Activated effector memory CD4-positive, alpha-beta T cell treated with anti-CD3 and anti-CD28 coated beads, Interleukin-2, amount 50 U/mL, for 16 hours (primary cell): ENCODE measurements at places on chromosomes 4 and X.

DNA sequence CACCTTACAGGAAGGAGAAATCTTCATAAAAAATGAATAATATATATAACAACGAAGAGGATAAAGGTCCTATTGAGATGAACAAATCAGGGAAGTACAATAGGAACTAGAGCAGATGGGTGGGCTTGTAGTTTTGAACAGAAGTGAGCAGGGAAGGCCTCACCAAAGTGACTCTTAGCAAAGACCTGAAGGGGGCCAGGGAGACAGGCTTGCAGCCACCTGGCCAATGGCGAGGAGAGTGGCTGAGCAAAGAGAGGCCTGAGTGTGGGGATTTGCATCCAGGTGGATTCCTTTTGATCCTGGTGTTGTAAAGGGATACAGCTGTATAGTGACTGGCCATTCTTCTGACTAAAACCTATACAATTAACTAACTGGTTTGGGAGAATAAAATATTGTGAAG lies 354.1 kb downstream of the CAMK2D start:
- no peak for DNase-seq

GRCh38 chrX:123454712-123455431 lies 270.8 kb downstream of the GRIA3 start:
- DNase-seq = no peak

DNA sequence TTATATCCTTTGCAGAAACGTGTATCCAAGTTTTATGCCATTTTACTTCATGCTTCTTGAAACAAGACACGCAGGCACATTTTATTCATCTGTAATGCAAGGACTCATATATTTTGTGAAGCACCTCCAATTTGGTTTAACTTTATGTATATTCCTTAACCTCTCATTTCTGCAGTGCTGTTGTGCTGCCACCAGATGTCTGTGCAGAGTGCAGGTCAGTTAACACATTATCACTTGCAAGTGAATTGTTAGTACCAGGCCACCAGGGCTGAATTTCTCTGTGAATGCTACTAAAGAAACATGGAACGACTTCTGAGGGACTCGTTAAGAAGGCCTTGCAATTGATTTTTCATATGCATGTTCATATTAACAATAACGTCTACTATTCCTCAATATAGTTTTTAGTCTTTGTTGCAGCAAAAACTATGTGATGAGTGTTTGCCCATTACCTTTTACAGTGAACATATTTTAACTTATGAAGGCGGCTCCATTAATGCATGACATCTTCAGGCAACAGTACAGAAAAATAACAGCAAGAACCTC lies 770.3 kb downstream of the NLGN4X start:
- DNase-seq = no peak

GRCh38 chrX:68203646-68204045 lies 229.6 kb downstream of the OPHN1 start:
- DNase-seq = no peak

- DNase-seq = no peak
Observed at GRCh38 chrX:43002526-43003203, 224.7 kb upstream of the PPP1R2C start.

- no peak for DNase-seq
Observed at GRCh38 chr4:174461466-174462106, 60.7 kb downstream of the HPGD start.

GRCh38 chr4:74682567-74683359 lies 111.6 kb downstream of the BTC start:
- no peak for DNase-seq

DNA sequence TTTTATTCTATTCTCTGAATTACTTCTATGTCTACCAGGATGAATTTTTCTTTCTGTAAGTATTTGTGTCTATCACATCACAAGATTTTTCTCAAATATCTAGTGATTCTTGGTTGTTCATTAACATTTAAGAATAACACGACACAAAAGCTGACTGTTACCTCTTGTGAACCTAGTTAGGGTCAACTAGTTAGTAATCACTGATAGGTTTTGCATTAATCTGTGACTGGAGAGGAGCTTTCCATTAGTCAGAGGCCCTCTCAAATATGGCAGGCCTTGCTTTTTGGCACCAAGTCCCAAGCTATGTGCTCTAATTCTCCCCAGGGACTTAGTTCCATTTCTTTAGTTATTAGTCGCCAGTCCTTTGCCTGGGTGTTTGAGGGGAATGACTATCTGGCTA lies 259.2 kb downstream of the CFAP299 start:
- no peak for DNase-seq

DNA sequence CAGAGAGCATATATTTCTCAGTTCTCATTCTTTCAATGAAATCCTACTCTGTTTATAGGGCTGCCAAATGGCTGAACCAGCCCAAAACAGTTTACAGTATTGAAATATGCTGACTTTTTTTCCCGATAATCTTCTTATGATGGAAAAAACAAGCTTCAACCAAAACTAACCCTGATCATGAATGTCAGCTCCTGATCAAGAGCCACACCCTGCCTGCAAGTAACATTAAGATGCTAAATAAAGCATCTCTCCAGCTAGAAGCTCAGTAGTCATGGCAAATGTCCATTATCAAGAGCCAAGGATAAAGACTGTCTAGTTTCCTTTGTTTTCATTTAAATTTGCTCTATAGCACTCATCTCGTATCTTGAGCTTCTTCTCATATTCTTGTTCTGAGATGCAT lies 136.0 kb downstream of the ADAMTS3 start:
- no peak for DNase-seq

- DNase-seq = peak; percentile 14
Observed at GRCh38 chr4:8732092-8732491, 139.5 kb downstream of the CPZ start.

DNA sequence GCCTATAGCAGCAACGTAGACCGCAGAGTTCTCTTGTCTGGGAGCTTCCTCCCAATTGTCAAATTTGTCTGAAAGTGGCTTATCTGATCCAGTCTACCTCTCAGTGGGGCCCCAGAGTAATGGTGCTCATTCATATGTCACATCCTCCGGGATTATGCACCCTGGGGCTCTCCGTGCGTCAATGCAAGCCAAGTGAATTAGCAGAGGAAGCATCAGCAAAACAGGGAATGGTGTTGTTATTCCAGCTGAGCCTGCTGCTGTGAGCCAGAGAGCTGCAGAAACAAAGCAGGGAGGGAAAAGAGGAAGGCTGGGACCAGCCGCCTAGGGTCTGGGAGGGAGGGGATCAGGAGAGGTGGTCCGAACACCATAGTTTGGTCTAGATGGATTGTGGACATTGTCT lies 95.2 kb downstream of the CLNK start:
- no peak for DNase-seq

DNA sequence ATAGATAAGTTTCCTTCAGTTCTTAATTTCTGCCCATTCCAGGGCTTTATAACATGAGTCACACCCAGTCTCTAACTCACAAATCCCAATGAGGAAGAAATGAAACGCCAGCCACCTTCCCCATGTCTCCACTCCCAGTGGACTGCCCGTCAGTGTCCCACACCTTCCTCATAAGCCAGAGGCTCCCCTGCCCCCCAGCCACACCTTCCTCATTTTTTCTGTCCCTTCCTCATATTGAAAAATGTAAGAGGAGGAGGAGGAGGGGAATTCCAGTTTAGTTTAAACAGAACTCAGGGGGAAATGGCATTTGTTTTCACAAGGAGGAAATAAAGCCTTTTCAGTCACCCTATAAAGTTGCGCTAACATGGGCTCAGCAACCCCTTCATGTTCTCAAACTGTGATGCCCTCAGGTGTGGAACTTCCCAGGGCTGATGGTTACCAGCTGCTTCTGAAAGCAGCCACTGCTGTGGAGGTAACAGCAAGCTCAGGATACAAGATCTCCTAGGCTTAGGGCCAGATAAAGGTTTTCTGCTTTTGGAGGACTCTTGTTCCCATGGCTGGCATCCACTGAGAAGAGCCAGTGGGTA lies 97.8 kb downstream of the PARM1 start:
- DNase-seq = no peak

DNA sequence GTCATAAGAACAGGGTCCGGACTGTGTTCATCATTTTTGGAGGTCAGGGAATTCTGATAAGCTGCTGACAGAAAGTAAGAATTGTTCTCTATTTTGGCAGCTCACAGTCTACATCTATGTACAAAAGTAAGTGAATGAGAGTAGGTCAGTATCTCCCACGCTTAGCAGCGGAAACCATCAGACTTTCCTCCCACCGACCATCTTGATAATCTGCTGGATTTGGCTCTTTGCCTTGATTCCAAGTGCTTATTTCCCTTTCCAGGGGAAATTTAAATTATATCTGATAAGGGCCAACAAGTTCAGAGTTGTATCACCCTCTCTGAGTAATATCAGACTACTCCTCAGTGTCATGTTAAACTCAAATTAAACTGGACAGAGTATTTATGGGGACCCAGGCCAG lies 118.0 kb downstream of the CAMK2D start:
- no peak for DNase-seq

DNA sequence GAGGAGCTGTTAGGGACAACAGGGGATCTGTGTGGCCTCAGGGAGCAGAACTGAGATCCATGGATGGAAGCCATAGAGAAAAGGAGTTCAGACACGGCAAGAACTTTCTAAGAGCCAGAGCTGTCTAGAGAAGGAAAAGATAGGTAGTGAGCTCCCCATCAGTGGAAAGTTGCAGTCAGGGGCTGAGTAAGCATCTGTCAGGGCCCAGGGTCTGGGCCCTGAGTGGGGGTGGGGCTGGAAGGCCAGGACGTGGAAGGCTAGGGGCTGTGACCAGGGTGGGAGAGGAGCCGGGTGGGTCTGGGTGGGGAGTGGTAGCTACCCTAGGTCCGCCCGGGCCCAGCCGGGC lies 324 bp upstream of the MSN start:
- DNase-seq = no peak

DNA sequence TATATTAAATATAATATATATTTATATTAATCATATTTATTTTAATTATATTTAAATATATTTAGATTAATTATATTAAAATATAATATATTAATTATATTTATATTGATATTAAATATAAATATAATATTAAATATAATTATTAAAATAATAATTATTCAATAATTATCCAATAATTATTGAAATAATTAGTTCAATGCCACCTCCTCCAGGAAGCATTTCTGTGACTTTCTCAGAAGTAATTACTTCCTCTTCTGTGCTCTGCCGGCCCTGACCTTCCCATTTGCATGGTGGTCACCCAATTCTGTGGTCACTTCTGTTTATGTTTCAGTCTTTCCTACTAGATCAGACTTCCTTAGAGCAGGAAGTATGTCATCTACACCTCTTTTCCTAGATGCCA lies 45.8 kb downstream of the EVC2 start:
- no peak for DNase-seq

- DNase-seq = no peak
Observed at GRCh38 chr4:14446311-14446710, 556.0 kb upstream of the CPEB2 start.

DNA sequence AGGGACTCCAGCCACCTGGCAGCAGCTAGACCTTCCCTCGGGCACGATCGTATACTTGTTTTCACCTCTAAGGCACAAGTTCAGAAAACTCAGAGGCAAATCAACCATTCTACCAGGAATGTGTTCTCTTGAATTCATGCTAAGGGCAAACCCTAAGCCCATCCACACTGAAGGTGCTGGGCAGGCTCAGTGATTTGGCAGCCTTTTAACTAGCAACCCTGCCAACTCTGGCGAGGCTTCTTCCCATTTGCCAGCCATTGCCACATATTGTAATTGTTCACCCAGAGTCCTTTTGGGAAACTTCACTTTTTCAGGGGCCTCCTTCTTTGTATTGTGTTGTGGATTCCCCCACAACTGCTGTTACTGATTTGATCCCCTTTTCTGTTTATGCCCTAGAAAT lies 298.6 kb upstream of the LDB2 start:
- no peak for DNase-seq

DNA sequence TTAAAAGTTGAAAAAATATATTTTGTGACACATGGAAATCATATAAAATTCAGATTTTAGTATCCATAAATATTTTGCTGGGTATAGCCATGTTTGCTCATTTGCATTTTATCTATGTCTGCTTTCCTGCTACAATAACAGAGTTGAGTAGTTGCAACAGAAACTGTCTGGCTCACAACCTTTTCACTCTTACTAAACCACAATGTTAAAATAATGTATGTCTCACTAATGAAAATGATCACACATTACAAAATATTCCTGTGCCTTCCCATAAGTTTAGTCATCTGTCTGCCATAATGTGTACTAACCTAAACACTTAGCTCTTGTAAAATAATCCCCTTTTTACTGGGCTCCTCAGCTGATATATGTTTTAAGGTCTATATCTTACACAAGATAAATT lies 174.0 kb upstream of the PRPS2 start:
- no peak for DNase-seq

GRCh38 chrX:53494436-53494835 lies 60.3 kb upstream of the HSD17B10 start:
- DNase-seq = no peak

- no peak for DNase-seq
Observed at GRCh38 chr4:160403081-160403480, 1300.2 kb downstream of the RAPGEF2 start.

- DNase-seq = no peak
Observed at GRCh38 chr4:123304151-123304964, 92.2 kb upstream of the SPRY1 start.

GRCh38 chr4:156073976-156074375 lies 120.3 kb upstream of the CTSO start:
- DNase-seq = no peak

GRCh38 chr4:114108869-114109268 lies 129.4 kb upstream of the ARSJ start:
- DNase-seq = no peak

DNA sequence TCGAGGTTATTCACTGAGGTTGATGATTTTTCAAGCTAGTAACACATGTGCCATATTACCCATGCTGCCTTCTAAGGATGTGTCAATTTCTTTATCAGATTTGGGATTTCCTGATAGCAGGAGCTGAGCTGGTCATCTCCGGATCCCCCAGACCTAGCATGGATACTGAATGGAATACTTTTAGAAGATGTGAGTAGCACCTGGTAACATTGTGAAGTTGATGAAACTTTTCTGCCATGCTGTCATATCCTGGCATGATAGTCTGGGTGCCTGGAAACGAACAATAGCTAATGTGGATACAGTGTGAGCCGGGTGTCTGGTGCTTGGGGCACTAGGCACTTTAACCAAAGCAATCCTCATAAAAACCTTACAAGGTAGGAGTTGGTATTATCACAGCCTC lies 11.0 kb upstream of the CYTL1 start:
- no peak for DNase-seq

GRCh38 chr4:128980816-128981326 lies 112.5 kb downstream of the SCLT1 start:
- no peak for DNase-seq

GRCh38 chr4:70721747-70722146 lies at the start of gene RUFY3:
TSS of gene RUFY3 (plus strand) at chr4:70721964. CDS start at chr4:70722574, 610 bp downstream.
- no peak for DNase-seq

DNA sequence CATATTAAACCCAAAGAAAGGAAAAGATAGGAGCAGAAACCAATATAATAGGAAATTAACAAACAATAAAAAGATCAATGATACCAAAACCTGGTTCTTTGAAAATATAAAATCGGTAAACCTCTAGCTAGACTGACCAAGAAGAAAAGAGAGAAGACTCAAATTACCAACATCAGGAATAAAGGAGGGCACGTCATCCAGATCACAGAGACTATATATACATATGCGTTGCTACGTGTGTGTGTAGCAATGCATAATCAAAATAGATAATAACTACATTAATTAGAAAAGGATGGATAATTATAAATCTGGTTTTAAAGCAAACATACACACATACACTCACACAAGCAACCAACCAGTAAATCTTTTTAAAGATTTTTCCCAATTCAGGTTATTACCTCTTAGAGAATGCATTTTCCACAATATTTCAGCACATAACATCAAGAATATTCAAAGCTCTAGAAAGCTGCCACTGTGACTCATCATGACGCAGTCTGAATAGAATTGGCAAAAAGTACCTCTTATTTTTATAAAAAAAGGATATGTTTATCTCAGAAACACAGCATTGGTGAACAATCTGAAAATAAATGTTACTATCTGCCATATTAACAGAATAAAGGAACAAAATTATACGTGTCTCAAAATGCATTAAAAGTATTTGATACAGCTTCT lies 41.4 kb upstream of the USP9X start:
- DNase-seq = no peak
